Stimulated activated CD4-positive, alpha-beta T cell treated with anti-CD3 and anti-CD28 coated beads, Interleukin-15, amount 100 ng/mL, for 1 hour (primary cell): ENCODE measurements at places on chromosomes 1 and 21.

GRCh38 chr1:52665006-52665941 lies 32.3 kb downstream of the SHISAL2A start:
- DNase-seq, result no peak

GRCh38 chr1:63789856-63790605 lies 16.2 kb downstream of the ROR1 start:
- no peak for DNase-seq

GRCh38 chr1:27990920-27991537 lies 31.3 kb downstream of the XKR8 start:
- DNase-seq, result no peak

GRCh38 chr1:186763107-186763506 lies 65.6 kb upstream of the PLA2G4A start:
- DNase-seq, result no peak

DNA sequence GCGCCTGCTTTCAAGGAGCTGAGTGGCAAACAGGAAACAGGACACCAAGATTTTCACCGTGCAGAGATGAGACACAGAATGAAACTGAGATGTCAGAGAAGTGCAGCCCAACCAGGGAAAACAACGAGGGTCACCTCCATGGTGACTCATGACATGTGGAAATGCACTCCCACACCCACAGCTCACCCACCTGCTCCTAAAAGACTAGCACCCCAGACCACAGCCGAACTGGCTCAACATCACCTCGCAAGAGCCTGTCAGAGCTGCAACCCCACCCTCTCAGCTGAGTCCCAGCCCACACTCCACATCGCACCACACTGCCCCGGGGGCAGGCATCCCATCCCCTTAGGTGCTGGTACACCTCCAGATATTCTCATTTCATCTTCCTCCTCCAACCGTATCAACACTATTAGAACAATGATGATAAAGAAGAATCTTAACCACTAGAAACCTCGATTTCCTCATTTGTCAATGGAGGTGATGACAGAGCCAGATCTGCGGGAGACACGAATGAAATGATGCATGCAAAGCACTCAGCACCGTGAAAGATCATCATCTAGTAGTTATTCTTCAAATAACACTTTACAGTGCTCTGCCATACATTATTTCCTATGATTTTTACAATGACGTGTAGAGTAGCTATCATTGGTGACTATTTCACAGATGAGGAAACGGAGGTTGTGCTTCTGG lies 103.2 kb downstream of the DMRTB1 start:
- no peak for DNase-seq

DNA sequence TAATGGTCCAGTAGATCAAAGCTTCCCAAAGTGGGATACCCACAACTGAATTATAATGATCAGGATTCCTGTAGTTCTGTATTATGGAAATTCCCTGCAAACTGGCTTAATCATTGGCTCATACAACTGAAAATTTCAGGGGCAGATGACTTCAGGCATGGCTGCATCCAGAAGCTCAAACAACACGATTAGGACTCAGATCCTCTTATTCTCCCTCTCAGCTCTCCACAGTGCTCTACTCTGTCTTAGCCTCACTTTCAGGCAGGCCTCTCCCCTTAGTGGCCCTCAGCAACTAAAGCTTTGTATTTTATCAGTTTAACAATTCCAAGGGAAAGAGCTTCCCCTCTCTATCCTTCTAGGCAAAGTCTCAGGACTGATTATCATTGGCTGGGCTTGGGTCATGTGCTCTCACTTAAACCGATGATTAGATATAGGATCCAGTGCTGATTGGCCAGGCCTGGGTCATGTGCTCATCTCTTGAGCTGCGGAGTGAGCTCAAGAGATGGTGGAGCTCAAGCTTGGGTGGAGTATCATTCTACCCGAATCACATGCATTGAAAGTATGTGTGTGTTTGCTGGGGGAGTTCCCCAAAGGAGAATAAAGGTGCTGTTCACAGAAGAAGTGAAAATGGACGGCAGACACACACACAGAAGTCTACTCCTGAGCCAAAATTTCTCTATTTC lies 57.9 kb upstream of the RUNX3 start:
- DNase-seq, result no peak

GRCh38 chr1:201653883-201654282 lies 115.0 kb downstream of the NAV1 start:
- no peak for DNase-seq

- peak; percentile 51 for DNase-seq
Observed at GRCh38 chr1:42173155-42173933, 8.8 kb upstream of the GUCA2A start.

DNA sequence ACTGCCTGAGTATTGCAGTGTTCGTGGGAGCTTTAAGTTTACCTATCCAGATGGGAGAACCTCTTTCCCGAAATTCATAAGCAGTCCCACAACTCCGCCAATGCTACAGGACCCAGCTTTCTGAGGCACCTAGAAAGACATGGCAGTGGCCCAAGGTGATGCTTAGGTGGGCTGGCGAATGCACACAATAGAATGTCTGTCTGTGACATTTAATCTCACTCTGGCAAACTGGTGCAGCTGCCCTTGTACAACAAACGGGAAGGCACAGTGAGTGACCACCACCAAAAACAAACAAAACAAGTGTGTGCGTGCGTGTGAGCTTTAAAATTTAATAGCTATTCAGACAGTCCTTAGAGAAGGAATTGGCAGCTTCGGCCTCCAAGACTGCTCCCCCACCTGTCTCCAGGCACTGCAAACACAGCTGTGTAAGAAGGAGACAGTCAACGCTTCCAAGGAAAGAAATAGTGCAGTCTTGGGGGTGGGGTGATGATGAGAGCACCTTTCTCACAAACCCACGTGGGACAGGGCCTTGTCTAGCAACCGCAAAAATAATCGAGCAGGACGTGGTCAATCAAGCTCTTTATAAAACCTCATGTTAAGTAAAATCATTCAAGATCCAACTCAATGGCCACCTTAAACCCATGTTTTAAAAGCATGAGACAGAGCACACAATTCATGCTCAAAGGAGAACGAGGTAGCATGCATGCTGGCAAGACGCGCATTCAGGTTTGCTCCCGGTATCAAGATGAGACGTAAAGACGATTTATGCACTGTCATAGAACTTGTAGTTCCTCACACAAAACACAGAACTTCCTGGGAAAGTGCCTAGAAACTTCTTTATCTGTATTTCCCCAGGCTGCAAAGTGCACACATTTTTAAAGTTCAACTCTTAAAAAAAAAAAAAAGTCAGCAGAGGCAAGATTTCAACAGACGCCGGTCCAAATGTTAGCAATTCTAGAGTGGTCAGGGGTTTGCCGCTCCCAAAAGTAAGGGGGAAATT lies 84.1 kb downstream of the TM2D1 start:
- no peak for DNase-seq

DNA sequence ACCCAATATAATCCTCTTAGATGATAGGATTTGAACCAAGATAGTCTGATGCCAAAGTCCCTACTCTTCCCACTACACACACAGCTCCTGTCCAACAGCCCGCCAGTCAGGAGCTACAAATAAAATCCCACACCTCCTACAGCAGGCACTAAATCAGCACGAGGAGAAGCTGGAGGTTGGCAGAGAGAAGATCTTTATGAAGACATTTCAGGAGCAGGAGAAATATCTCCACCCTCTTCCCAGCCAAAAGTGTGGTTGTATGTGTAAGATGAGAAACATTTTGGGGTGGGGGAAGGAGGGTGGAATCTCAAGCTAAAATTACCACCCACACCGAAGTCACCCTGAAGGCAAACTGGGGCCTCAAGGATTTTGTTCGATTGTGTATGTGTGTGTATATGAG lies 54.5 kb downstream of the PLXNA2 start:
- DNase-seq, result no peak

DNA sequence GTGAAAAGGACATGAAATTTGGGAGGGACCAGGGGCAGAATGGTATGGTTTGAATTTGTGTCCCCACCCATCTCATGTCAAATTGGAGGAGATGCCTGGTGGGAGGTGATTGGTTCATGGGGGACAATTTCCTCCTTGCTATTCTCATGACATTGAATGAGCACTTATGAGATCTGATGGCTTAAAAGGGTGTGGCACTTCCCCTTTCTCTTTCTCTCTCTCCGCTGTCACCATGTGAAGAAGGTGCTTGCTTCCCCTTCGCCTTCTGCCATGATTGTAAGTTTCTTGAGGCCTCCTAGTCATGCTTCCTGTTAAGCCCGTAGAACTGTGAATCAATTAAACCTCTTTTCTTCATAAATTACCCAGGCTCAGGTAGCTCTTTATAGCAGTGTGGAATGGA lies 7.6 kb upstream of the GBP4 start:
- no peak for DNase-seq

DNA sequence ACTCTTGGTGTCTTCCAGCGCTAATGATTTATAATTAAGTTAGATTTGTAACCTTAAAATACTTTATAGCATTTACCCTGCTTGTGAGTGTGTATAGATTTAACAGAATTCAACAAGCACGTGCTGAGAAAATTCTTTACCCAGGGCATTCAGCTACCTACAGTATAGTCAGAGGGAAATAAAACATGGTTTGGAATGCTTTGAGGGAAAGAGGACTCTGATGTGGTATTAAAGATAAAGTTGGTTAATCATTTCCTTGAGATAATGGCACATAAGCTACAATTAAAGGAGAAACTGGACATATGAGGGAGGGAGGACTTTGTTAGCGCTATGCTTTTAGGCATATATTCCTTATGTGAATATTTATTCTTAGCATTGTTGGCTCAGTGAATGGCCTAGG lies 26.4 kb upstream of the IL12RB2 start:
- DNase-seq, result no peak

GRCh38 chr1:32316903-32317277 lies 19.1 kb downstream of the MARCKSL1 start:
- DNase-seq, result no peak

DNA sequence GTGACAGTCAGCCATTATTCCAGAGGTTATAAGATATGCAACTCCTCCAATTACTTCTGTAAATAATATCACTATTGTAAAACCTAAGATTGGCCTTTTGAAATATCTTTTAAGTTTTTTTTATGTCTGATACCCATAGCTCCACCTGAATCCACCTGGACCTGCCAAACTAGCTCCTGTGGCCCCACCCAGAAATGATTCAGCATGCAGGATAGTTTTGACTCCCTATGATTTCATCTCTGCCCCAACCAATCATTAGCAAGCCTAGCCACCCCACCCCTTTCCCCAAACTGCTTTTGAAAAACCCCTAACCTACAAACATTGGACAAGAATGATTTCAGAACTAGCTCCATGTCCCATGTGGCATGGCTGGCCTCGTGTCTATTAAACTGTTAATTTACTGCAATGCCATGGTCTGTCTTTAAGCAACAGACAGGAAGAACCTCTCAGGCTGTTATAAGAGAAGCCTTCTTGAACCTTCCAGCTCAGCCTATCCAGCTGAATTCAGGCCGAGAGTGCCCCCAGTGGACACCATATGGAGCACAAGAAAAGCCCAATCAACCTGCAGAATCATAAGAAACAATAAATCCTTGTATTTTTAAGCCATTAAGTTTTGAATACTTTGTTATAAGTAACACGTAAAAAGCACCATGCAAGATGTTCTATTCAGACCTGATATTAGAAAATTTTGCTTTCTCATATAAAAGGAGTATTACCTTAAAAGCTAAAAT lies 263.0 kb upstream of the ZRANB2 start:
- DNase-seq, result no peak

- no peak for DNase-seq
Observed at GRCh38 chr21:22880573-22880972, 1882.4 kb downstream of the NCAM2 start.

GRCh38 chr1:93658188-93658587 lies 23.4 kb downstream of the BCAR3 start:
- DNase-seq, result no peak

DNA sequence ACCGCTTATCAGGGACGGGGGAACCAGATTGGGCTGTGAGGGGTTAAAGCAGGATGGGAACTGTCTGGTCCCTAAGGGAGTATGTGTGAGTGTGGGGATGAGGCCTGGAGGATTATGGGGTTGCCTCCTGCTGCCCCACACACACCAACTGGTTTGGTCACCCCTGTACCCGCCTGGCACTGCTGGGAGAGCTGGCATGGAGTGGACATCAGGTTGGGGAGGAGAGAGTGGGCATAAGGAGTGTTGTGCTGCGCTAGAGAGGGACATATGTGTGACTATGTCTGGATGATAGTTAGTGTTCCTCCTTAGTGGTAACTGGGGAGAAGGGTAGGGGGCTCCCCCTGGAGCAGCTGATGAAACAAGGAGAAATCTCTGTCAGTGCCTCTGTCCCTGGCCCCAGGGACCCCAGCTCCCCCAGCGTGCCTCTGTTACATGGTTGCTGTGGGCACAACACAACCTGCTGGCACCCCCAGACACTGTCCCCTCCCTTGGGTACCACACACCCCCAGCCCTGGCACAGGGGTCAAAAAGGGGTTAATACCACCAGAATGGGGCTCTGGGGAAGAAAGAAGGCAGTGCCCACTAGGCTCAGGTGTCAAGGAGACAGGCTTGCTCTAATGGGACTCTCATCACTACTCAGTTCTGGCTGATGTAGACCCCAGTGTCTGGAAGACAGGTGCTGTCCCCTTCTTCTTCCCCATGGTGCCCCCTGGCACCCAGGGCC lies 1.9 kb downstream of the ZBTB7B start:
- no peak for DNase-seq

- no peak for DNase-seq
Observed at GRCh38 chr1:92168657-92169056, 49.1 kb upstream of the C1orf146 start.

- no peak for DNase-seq
Observed at GRCh38 chr1:183284086-183284485, 98.0 kb downstream of the LAMC2 start.

GRCh38 chr1:37042506-37042905 lies 8.2 kb upstream of the GRIK3 start:
- DNase-seq, result no peak
